ENCODE measurements at places on chromosomes 1 and 21. TPM values are rescaled to one million over a fixed set of nuclear protein-coding genes. Genes with fewer than 3 reads are reported as not detected.
A peak's percentile ranks its signal among the peaks of the same experiment; 100 is the strongest.

DNA sequence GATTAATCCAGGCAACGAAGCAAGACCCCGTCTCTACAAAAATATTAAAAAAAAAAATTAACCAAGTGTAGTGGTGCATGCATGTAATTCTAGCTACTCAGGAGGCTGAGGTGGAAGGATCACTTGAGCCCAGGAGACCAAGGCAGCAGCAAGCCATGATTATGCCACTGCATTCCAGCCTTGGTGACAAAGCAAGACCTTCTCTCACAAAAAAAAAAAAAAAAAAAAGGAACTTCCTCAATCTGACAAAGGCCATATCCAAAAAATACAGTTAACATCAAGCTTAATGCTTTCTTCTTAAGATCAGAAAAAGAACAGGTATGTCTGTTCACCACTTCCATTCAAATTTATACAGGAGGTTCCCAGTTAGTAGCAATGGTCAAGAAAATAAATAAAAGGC is 54.4 kb downstream of the EVI5 start:
- no peak for DNase-seq
- no peak overlapping the region for H3K27ac ChIP-seq
- 0 out of 2 replicates have a peak, but pooled peaks cover 3% of the 10 kb centered on the region for H3K4me1 ChIP-seq
- no peaks in the 10 kb centered on the region for H3K27me3 ChIP-seq

- no peaks in the 10 kb centered on the region for H3K27me3 ChIP-seq
- H3K4me3 ChIP-seq, result no peak overlapping the region
- no peak overlapping the region for H3K27ac ChIP-seq
- no peaks in the 10 kb centered on the region for H3K36me3 ChIP-seq
- DNase-seq, result no peak
- H3K4me1 ChIP-seq, result no peaks in the 10 kb centered on the region
Measured at GRCh38 chr21:26954662-26955121, 12.2 kb downstream of the ADAMTS5 start.

DNA sequence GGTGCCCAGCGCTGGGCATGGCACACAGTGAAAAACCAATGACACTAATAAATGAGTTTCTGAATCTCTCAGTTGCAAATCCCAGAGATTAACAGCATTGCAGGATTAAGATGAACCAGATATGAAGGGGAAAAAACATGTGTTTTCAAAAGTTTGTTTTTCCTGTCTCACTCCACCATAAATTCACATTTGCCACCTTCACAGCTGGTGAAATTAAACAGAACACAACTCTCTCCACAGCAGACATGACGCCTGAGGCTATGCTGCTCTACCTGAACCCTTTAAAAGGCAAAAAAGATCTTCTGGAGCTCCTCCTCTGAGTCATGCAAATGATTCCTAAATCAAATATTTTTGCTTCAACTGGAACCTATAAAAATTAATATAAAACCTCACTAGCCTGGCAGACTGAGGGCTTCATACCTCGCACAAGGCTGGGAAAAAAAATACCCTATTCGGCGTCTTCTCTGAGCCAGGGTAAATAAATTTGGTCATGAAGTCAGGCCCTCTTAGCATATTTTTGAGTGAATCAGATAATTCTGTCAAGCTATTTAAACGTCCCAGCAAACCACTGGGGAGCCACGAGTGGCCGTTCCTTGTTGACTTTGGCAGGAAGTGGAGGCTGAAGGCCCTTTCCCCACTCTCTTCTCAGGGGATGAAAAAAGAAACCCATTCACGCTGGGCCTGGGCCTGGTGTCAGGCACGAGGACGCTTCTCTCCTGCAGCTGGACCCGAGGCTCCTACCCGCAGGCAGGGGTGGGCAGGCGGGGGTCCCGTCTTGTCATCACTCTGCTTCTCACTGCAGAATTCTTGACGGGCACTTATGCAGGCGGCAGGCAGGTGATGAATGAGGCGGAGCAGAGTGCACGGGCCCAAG is 53.0 kb downstream of the DMRTB1 start:
- DNase-seq, result peak; percentile 93
- peak overlapping the region; percentile 72 for H3K27ac ChIP-seq
- H3K4me3 ChIP-seq, result 0 out of 2 replicates have a peak overlapping the region, but pooled peaks have one; percentile 8

Gene C1QC
- not detected for total RNA-seq

GRCh38 chr1:169102567-169102966 is 3.9 kb upstream of the ATP1B1 start:
- peaks cover 27% of the 10 kb centered on the region for H3K4me1 ChIP-seq
- DNase-seq, result peak; percentile 83
- H3K36me3 ChIP-seq, result no peaks in the 10 kb centered on the region

- no peak for DNase-seq
- H3K36me3 ChIP-seq, result peaks cover 6% of the 10 kb centered on the region
- H3K4me3 ChIP-seq, result peak overlapping the region; percentile 98
- H3K4me1 ChIP-seq, result peaks cover 30% of the 10 kb centered on the region
- H3K27ac ChIP-seq, result peak overlapping the region; percentile 28
Measured at GRCh38 chr1:34984435-34984792, 733 bp downstream of the TMEM35B start.

GRCh38 chr1:20194757-20195461 is 8.6 kb upstream of the PLA2G2C start:
- H3K4me1 ChIP-seq, result peaks cover 46% of the 10 kb centered on the region
- H3K27ac ChIP-seq, result peak overlapping the region; percentile 65
- DNase-seq, result peak; percentile 77
- H3K36me3 ChIP-seq, result no peaks in the 10 kb centered on the region

Gene DPT
- total RNA-seq, result not detected

Gene RGS7
- total RNA-seq, result 0.29 TPM

Gene ASPM
- 28.6 TPM for total RNA-seq

Gene THAP3
- total RNA-seq, result 54.6 TPM

Data from PC-3 (cell line).